Naive thymus-derived CD8-positive, alpha-beta T cell (primary cell): ENCODE measurements at places on chromosomes 7 and 10. TPM values are rescaled to one million over a fixed set of nuclear protein-coding genes. Genes with fewer than 3 reads are reported as not detected.

GRCh38 chr10:48600645-48601505, 4.0 kb downstream of the ARHGAP22 start:
- DNase-seq, result no peak
- H3K4me3 ChIP-seq, result no peak overlapping the region
- H3K4me1 ChIP-seq, result peaks cover 3% of the 10 kb centered on the region
- H3K27me3 ChIP-seq, result peaks cover 25% of the 10 kb centered on the region

- no peak overlapping the region for H3K4me3 ChIP-seq
- no peak overlapping the region for H3K27ac ChIP-seq
- DNase-seq, result peak; percentile 12
- H3K4me1 ChIP-seq, result no peaks in the 10 kb centered on the region
Measured at GRCh38 chr7:149669121-149669818, 104.1 kb downstream of the ZNF467 start.

INHBA gene
- total RNA-seq, result not detected

HECW1 gene
- total RNA-seq, result not detected

- peaks cover 1% of the 10 kb centered on the region for H3K27me3 ChIP-seq
- no peak overlapping the region for H3K27ac ChIP-seq
- DNase-seq, result no peak
- no peak overlapping the region for H3K4me3 ChIP-seq
- H3K36me3 ChIP-seq, result no peaks in the 10 kb centered on the region
- peaks cover 2% of the 10 kb centered on the region for H3K4me1 ChIP-seq
Measured at GRCh38 chr7:7324698-7325097, 142.4 kb downstream of the C1GALT1 start.

GRCh38 chr7:149147752-149148653, 750 bp downstream of the ZNF398 start:
- H3K36me3 ChIP-seq, result no peaks in the 10 kb centered on the region
- peaks cover 15% of the 10 kb centered on the region for H3K4me1 ChIP-seq
- peak overlapping the region; percentile 92 for H3K27ac ChIP-seq
- peak overlapping the region; percentile 84 for H3K4me3 ChIP-seq

- peaks cover under 1% of the 10 kb centered on the region for H3K36me3 ChIP-seq
- no peak overlapping the region for H3K27ac ChIP-seq
- H3K4me1 ChIP-seq, result no peaks in the 10 kb centered on the region
- no peak overlapping the region for H3K4me3 ChIP-seq
- DNase-seq, result no peak
- peaks cover 16% of the 10 kb centered on the region for H3K27me3 ChIP-seq
Measured at GRCh38 chr7:23852135-23852534, 142.1 kb downstream of the STK31 start.

DNA sequence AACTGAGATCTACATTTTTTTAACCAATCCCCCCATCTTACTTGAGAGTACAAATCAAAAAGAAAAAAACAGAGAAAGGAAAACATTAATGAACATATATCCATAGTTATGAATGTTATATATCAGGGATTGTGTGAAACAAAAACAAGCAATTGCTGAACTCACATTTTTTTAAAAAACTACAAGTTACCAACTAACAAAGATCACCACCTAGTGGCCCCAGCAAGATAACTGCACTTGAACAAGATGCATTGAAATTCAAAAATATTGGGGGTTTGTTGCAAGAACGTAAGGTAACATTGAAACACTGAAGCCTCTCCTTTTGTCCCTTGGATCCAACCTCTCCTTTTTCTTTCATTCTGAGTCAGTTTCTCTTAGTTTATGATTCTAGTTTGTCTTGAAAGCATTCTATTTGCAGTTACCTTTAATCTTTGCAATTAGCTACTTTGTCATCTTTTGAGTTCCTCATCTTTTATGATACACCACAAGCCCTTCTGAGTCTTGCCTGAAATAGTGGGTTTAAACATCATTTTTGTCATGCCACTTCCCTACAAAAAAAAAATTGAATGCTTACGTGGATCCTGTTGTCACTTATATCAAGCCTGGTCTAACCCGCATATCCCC, 87.3 kb upstream of the TES start:
- H3K36me3 ChIP-seq, result peaks cover 2% of the 10 kb centered on the region
- peaks cover 4% of the 10 kb centered on the region for H3K27me3 ChIP-seq
- no peak overlapping the region for H3K27ac ChIP-seq
- no peak for DNase-seq

ATRNL1 gene
- total RNA-seq, result not detected

ZNF365 gene
- total RNA-seq, result not detected

GRCh38 chr7:158343936-158344455, 243.6 kb downstream of the PTPRN2 start:
- H3K27ac ChIP-seq, result no peak overlapping the region
- H3K4me3 ChIP-seq, result no peak overlapping the region
- H3K4me1 ChIP-seq, result peaks cover 4% of the 10 kb centered on the region

DNA sequence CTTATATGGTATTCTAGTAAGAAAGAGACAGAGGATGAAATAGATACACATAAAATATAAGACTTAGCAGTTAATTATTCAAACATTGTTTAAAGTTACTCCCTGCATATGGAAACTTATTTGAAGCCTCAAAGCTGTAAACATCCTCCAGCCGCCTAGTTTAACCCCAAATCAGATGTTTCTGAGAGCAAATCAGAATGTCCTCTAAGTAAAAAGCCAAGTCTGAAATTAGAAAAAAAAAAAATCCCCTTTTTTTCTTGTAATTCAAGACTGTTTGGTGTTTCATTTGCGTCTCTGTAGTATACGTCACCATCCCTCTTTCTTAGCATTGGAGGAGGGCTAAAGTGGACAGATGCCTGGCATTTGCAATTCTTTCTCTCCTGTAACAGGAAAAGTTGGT, 46.4 kb downstream of the TMEM26 start:
- DNase-seq, result no peak
- H3K27me3 ChIP-seq, result no peaks in the 10 kb centered on the region
- H3K4me1 ChIP-seq, result no peaks in the 10 kb centered on the region
- H3K4me3 ChIP-seq, result no peak overlapping the region

DNA sequence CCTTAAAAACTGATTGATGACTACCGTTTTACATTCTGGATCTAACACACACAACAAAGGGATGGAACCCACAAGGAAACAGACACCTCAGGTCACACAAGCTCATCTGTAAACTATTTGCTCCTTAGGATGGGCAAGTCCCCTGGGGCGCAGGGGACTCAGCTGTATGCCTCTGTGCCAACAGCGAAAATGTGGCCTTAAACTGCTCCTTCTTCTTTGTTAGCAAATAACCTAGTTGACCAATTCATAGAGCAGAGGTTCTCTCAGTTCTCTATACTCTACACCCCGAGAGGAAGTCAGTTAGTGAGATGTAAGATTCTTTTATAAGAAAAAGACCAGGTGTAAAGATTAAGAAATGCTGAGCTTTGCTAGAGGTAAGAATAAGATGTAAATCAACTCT, 181.9 kb upstream of the PRSS58 start:
- H3K27ac ChIP-seq, result peak overlapping the region; percentile 60
- H3K4me3 ChIP-seq, result no peak overlapping the region
- no peaks in the 10 kb centered on the region for H3K36me3 ChIP-seq
- no peaks in the 10 kb centered on the region for H3K27me3 ChIP-seq

IL6 gene
- not detected for total RNA-seq

VWDE gene
- 4.0 TPM for total RNA-seq

- H3K4me1 ChIP-seq, result peaks cover 12% of the 10 kb centered on the region
- H3K27me3 ChIP-seq, result no peaks in the 10 kb centered on the region
- DNase-seq, result no peak
- H3K4me3 ChIP-seq, result no peak overlapping the region
Measured at GRCh38 chr10:1191752-1192151, 135.6 kb downstream of the WDR37 start.

TNKS2 gene
- 57.7 TPM for total RNA-seq

- H3K36me3 ChIP-seq, result no peaks in the 10 kb centered on the region
- H3K27me3 ChIP-seq, result peaks cover 28% of the 10 kb centered on the region
- no peak overlapping the region for H3K27ac ChIP-seq
- no peak for DNase-seq
- no peaks in the 10 kb centered on the region for H3K4me1 ChIP-seq
Measured at GRCh38 chr10:30011396-30011795, 48.0 kb downstream of the JCAD start.

- peaks cover 27% of the 10 kb centered on the region for H3K4me1 ChIP-seq
- peak; percentile 14 for DNase-seq
- no peaks in the 10 kb centered on the region for H3K36me3 ChIP-seq
- H3K4me3 ChIP-seq, result peak overlapping the region; percentile 72
- peaks cover 64% of the 10 kb centered on the region for H3K27me3 ChIP-seq
Measured at GRCh38 chr10:71213127-71213621, 804 bp downstream of the UNC5B start.

C7orf57 gene
- total RNA-seq, result not detected

- peak overlapping the region; percentile 86 for H3K4me3 ChIP-seq
- H3K27ac ChIP-seq, result peak overlapping the region; percentile 74
- peaks cover 22% of the 10 kb centered on the region for H3K4me1 ChIP-seq
- DNase-seq, result peak; percentile 66
- peaks cover 64% of the 10 kb centered on the region for H3K27me3 ChIP-seq
Measured at GRCh38 chr7:41705109-41705901, 2.4 kb upstream of the INHBA start.

GIMAP6 gene
- total RNA-seq, result 216 TPM
